Activated CD4-positive, alpha-beta T cell treated with anti-CD3 and anti-CD28 coated beads for 24 hours (primary cell): ENCODE measurements at places on chromosomes 13 and 19.

DNA sequence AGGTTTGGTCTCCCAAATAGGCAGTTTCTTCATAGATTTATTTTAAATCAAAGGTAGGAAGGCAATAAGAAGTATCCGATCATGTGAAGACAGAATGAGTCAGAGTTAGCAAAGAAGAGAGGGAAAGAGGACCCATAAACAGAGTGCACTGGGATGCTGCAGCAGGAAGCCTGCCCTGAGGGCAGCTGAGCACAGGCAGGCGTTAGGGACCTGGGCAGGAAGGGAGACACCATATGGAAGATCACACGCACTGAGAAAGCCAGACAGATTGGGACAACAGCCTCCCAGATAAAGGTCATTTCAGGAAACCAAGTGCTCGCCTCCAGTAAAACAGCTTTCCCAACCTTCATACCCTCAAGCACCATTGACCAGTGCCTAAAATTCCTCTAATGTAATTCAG is 598.0 kb downstream of the EFNB2 start:
- DNase-seq: no peak

DNA sequence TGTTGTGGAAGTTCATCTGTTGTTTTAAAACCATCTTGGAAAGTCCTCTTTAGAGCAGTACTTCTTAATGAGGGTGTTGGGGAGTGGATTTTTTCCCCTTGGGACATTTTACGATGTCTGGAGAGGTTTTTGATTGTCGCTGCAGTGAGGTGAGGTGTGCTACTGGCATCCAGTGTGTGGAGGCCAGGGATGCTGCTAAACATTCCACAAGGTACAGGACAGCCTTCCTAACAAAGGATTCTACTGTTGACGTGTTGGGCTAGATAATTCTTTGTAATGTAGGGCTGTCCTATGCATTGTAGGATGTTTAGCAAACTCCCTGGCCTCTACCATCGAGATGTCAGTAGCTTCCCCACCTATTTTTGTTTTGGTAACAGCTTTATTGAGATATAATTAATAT is 33.3 kb downstream of the NAA16 start:
- DNase-seq: no peak

DNA sequence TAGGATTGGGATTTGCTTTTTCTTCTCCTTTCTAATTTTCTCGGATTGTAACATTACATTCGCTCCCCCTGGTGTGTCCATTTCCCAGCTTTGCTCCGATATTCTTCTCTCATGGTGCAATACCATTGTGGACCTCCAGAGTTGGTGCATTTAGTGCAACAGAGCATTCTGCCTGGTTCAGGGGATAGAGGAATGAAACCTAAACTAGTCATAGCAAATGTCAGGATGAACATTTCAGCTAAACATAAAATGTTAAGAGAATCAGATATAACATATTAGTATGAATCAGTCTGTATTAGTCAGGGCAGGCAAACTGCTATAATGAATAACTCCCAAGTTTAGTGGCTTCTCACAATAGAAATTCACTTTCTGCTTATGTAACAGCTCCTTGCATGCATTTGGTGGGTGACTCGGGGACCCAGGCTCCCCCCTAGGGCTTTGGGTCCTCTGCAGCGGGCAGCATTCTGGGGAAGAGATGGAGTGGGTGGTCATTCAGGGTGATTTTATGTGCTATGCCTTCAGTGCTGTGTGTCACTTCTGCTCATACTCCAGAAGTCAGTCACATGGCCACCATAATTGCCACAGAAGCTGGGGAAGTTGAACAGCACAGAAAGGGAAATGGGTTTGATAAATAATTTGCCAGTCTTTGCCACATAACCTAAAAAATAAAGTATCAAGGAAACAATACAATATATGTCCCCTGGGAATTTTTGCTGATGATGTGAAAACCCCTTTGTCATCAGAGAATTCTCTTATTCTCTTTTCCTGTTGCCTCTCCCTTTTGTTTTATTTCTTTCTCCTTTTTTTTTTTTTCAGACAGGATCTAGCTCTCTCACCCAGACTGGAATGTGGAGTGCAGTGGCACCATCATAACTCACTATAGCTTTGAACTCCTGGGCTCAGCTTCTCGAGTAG is 111.0 kb downstream of the HSPH1 start:
- no peak for DNase-seq

- no peak for DNase-seq
Measured at GRCh38 chr13:109922518-109922917, 136.1 kb upstream of the IRS2 start.

GRCh38 chr13:112777637-112778406 is 88.0 kb downstream of the ATP11A start:
- DNase-seq: no peak

DNA sequence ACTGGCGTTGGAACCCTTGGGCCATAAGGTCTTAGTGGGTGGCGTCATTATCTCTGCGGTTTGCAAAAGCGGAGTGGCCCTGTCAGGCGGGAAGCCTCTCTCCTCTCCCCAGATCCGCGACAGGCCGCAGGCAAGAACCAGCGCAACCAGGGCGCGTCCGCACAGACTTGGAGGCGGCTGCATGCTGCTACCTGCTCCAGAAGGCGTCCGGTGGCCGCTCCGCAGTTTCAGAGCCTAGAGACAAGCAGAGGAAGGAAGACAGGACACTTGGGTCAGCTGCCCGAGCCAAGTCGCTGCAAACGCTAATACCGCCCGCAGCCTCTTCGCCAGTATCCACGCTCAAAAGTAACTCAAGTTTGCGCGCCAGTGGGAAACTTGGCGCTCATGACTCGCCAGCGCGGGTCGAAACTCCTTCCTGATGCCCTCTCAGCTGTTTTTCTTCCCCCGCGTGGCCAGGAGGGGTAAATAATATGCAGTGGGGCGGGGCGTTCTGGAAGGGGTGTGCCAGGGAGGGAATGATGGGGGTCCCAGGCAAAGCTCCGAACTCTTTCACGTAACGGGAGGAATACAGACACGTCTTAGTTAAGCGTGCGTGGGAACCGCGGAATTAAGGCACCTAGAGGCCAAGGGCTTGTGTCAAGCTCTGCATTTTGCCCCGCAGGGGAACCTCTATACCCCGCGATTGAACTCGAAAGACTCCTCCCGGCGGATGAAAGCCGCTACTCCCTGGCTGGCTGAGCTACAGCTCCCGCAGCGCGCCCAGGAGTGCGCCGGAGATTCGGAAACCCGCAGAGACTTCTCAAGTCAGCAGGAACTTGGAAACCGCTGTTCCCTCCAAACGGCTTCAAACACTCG is at the start of gene EDNRB:
Gene EDNRB, minus strand, starts transcription at position 441 of the 855 bp plus-strand sequence. Its CDS starts 258 bp downstream, at position 183.
- peak; percentile 0 for DNase-seq
